ENCODE measurements at places on chromosomes 1 and 21.

- no peak for DNase-seq
Observed at GRCh38 chr1:19654886-19655717, 9.6 kb upstream of the HTR6 start.

DNA sequence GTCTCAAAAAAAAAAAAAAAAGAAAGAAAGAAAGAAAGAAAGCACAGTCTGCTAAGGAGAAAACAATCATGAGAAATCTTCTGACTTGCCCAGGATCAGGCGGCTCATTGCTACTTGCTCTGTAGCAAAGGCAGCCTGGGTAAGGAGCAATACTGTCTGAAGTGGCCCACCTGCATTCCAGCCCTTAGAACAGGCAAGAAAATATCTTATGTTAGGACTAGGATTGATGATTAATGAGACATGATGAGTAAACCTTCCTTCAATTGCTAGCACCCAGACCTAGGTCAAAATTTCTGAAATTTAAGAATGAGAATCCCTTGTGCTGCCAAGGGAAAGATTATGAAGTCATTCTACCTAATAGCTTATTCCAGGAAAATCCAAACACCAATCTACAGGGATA is 140.8 kb downstream of the DSCAM start:
- DNase-seq: no peak

- no peak for DNase-seq
Observed at GRCh38 chr1:170176772-170177171, 31.0 kb downstream of the NTMT2 start.

- no peak for DNase-seq
Observed at GRCh38 chr1:233375653-233376052, 48.1 kb downstream of the MAP3K21 start.

GRCh38 chr1:207801819-207802218 is 50.0 kb downstream of the CD46 start:
- DNase-seq: no peak

DNA sequence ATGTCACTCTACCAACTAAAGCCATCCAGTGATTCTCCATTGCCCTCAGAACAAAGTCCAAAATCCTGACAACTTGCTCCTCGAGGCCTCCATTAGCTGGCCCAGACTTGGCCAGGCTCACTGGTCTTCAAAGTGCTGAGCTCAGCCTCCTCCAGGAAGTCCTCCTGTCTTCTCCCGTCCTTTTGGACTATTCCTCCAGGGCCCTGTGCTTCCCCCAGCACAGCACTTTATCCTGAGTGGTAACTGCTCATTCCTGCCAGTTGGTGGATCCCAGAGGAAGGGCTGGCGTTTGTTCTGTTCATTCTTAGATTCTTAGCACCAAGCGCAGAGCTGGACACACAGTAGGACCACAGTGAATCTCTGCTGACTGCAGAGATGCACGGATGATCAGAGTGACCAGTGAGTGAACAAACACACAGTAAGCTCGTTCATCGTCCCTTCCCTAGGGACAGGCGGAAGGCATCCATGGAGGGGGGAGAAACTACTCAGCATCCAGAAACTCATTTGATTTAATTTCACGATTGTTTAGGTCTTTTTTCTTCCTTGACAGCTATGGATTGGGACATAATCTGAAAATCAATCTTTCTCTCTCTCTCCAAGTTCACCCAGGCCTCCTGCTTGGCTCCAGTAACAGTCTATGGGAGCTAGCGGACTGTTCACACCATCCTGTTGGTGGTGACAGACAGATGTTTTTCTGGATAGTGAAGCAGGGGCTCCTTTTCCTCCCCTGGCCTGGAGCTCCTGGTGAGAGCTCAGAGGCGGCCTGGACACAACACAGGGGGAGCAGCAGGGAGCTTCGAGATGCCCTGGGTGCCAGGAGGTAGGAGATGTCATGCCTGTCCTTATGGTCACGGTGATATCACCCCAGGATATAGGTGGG is 180.2 kb downstream of the PTPRU start:
- DNase-seq: no peak

GRCh38 chr1:38344716-38345115 is 298.1 kb upstream of the POU3F1 start:
- no peak for DNase-seq
